Activated CD8-positive, alpha-beta T cell treated with anti-CD3 and anti-CD28 coated beads, Interleukin-2, amount 10 ng/mL, durations not matched to agents 7 days and 5 days (primary cell): ENCODE measurements at places on chromosomes 16 and 17. TPM values are rescaled to one million over a fixed set of nuclear protein-coding genes. Genes with fewer than 3 reads are reported as not detected.

Gene BCL6B
- 0.63 TPM for total RNA-seq

Gene OSGIN1
- 0.26 TPM for total RNA-seq

Gene KRT28
- total RNA-seq: not detected

Gene SAMD14
- 0.50 TPM for total RNA-seq

Gene TNK1
- 2.6 TPM for total RNA-seq

Gene HOXB5
- not detected for total RNA-seq

Gene GP1BA
- not detected for total RNA-seq

Gene SKAP1
- 93.8 TPM for total RNA-seq

Gene MYH2
- not detected for total RNA-seq

Gene TSNAXIP1
- 0.47 TPM for total RNA-seq

Gene USH1G
- total RNA-seq: not detected

Gene MYH8
- not detected for total RNA-seq

Gene HS3ST3A1
- total RNA-seq: not detected

Gene TERB1
- total RNA-seq: not detected

Gene NPIPB2
- 12.0 TPM for total RNA-seq

Gene LYRM9
- 3.6 TPM for total RNA-seq
